ENCODE measurements at places on chromosomes 4 and X.
A peak's percentile ranks its signal among the peaks of the same experiment; 100 is the strongest.

DNA sequence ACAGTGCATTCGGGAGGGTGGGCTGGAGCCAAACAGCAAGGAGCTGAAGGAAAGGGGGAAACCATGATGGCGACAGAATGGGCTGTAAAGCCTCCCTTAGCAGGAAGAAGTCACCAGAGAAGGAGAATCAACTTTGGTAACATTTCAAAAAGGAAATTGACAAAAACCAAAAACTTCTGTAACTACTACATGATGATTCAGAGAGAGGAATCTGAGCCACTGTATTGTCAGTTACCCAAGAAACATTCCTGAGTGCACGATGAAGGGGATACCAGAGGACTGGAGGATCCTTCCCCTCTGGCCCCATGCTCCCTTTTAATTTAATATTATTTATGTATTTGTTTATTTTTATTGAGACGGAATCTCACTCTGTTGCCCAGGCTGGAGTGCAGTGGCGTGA is 26.3 kb downstream of the PDHA1 start:
- DNase-seq, result no peak

DNA sequence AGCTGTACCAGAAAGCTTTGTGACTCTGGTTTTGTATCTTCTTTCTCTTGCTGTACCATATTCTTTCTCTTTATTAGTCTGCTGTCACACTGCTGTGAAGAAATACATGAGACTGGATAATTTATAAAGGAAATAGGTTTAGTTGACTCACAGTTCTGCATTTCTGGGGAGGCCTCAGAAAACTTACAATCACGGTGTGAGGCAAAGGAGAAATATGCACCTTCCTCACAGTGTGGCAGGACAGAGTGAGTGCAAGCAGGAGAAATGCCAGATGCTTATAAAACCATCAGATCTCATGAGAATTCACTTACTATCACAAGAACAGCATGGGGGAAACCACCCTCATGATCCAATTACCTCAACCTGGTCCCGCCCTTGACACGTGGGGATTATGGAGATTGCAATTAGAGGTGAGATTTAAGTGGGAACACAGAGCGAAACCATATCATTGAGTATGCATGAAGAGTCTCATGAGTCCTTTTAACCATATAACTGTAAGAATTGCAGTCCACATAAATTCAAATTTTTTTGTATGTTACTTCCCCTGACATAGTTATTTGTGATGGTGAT is 67.4 kb upstream of the INPP4B start:
- no peak for DNase-seq

DNA sequence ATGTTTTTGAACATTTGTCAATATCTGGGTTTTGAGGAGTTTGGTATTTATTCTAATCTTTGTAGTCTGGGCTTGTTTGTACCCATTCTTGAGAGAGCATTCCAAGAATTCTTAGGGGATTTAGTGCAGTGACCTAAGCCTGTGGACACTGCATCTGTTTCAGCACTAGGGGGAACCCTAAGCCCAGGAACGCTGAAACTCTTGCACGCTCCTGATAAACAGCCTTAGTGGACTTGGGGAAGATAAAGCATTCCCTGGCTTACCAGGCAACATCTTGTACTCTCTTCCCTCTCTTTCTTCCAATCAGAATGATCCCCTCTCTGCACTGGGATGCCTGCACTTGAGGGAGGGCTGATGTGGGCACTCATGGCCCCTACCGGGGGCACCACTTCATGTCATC is 654.9 kb upstream of the HTR2C start:
- peak; percentile 6 for DNase-seq

DNA sequence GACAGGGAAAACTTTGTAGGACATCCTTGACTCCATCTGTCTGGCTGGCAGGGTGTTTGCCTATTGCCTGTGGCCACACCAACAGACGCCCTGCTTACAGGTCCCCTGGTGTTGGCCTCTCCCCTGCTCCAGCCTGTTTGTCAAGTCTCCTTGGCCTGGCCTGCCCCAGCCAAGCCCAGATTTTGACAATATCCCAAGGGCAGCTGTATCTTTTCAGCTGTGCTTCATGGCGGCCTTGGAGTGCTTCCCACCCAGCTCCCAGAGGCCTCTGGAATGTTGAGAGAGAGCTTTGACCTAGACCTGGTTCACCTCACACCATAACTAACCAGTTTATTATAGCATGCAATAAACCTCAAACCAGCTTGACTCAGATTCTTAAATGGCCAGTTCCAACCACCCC is 204.0 kb upstream of the NHS start:
- no peak for DNase-seq

GRCh38 chr4:141684785-141685184 is 48.4 kb downstream of the IL15 start:
- no peak for DNase-seq

GRCh38 chrX:3521396-3521795 is 174.9 kb upstream of the MXRA5 start:
- DNase-seq, result no peak

- DNase-seq, result no peak
Measured at GRCh38 chrX:17237146-17237545, 137.9 kb upstream of the NHS start.

DNA sequence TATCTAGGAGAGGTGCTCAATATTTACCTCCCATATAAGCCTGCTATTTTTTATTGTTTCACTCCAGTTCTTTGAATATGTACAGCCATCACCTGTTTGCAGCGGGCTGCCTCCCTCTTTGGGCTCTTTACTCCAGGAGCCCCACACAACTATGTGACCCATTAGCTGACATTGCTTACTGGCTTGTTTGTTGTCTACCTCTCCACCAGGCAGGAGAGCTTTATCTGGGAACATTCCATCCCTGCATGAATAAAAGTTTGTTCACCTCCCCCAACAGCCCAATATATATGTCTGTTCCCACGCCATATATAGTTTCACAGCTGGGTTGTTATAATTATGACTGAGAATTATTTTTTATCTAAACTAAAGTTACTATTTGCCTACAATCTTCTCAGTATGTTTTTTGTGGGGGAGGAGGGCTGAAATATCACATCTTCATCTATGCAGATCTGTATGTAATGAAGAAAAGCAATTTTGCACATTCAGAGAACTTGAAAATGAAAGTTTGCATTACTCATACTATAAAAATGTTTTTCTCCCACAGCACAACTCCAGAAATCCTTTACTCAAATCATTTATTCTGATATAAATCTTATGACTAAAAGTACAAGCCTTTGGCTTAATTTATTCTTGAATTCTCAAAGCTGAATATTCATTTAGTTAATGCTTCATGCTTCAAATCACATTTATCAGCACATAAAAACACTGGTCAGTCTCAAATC is 61.2 kb upstream of the DAPP1 start:
- no peak for DNase-seq

DNA sequence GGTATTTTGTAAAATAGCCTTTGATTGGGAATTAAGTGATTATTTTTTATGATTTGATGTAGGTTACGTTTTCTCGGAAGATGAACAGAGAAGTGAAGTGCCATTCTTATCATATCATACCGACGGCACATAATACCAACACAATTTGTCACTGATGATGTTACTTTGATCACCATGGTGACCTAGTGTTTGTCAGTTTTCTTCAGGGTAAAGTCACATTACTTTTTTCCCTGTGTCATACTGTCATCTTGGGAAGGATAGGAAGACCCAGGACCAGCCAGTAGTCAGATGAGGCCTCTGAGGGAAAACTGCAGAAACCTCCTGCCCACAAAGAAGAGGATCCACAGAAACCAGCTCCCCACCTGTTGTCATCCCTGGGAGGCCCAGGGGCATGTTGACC is 1.3 kb upstream of the MAGEC1 start:
- DNase-seq, result no peak

DNA sequence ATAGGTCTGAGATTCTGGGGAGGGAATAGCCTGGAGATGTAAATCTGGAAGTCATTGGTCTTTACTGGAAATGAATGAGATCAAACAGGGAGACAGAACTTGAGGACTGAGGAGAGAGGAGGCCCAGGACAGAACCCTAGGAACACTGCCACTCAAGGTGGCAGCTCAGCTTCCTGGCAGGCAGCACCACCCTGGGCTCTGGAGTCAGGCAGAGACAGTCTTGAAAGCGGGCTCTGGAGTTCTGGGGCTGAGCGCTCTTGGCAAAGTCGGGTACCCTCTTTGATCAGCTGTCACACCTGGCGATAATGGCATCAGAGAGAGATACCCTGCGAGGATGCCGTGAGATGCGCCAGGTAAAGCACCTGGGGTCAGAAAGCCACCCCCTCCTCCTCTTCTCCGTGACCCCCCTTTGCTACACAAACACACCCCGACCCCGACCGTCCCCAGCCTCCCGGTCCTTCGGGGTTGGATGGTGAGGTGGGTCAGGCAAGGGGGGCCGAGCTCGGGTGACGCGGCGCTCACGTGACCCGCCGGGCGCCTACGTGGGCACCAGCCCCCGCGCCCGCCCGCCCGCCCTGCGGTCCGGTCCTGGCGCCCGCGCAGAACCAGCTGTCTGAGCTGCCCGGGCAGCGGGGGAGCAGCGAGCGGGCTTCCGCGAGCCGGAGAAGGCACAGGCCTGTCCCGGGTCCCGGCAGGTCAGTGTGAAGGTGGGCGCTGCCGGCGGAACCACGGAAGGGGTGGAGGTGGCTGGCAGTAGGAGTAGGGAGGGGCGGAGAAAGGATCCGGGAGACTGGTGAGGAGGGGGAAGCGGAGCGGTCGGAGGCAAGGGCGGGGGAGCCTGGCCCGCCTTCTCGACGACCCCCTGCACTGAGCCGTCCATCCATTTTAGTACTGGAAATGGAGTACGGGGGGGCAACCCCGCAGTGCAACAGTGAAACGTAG is at the start of gene TCEAL3:
TSS of gene TCEAL3 (plus strand) at position 600 of the 942 bp plus-strand sequence. CDS start 1,102 bp downstream, outside the sequence.
- peak; percentile 39 for DNase-seq

DNA sequence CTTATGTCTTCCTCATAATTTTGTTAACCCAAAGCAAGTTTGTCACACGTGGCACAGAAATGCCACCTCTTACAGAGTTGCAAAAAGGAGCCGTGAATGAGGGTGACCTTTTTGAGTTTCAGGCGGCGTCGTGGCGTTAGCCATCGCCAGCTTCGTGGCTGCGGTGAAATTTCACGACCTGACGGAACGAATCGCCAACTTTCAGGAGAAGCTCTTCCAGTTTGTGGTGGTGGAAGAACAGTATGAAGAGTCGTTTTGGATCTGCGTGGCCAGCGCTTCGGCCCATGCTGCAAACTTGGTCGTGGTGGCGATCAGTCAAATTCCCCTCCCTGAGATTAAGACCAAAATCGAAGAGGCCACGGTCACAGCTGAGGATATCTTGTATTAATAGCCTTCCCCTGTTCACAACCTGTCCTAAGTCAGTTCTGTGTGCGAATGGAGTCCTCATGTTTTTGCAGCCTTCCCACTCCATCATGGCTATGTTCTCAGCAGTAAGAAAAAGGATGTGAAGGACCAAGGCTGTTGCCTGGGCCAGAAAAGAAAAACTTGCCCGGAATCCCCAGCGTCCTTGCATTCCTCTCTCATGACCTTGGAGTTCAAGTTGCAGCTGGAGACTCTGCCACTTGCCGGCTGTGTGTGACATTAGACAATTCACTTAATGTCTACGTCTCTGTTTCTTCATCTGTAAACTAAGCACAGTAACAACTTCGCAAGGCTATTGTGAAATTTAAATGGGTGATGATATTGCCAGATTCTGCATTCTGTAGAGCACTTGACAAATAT is 11.9 kb downstream of the CLRN2 start:
- no peak for DNase-seq

DNA sequence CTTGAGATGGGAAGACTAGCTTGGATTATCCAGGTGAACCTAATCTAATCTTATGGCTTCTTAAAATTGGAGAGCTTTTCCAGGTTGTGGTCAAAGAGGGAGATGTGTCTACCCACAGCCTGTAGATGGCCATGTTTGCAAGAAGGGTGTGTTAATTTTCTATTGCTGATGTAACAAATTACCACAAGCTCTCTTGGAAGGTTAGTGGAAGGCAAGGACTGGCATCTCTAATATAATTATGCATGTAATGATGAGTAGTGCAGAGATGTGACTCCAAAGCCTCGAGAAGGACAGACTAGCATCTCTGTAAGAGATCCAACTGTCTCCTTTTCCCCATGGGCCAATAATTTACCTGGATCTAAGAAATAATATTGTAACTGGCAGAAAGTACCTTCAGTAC is 3.2 kb upstream of the ADH1B start:
- no peak for DNase-seq
